Parietal lobe (tissue), 2 donors: ENCODE measurements at places on chromosomes 1 and 21. TPM values are rescaled to one million over a fixed set of nuclear protein-coding genes. Genes with fewer than 3 reads are reported as not detected.

The CSMD2 gene
- 145 TPM for total RNA-seq

The STIL gene
- 10.0 TPM for total RNA-seq

The ARHGAP30 gene
- 0.31 TPM for total RNA-seq

The RNF186 gene
- total RNA-seq = not detected

The RPE65 gene
- 0.31 TPM for total RNA-seq

The MYBPH gene
- total RNA-seq = not detected

The AQP10 gene
- not detected for total RNA-seq

The RO60 gene
- 341 TPM for total RNA-seq

The TFF2 gene
- not detected for total RNA-seq

The TTC24 gene
- not detected for total RNA-seq

The DTL gene
- total RNA-seq = 6.6 TPM

The SERPINC1 gene
- total RNA-seq = not detected

The ANKRD34A gene
- total RNA-seq = 2.5 TPM

The OR10Z1 gene
- not detected for total RNA-seq

The SPRR5 gene
- total RNA-seq = not detected

The L1TD1 gene
- not detected for total RNA-seq

The GPR37L1 gene
- total RNA-seq = 0.63 TPM

The TDRKH gene
- total RNA-seq = 28.2 TPM

The ITLN2 gene
- total RNA-seq = not detected

The TMEM81 gene
- total RNA-seq = 4.4 TPM

The ACOT7 gene
- total RNA-seq = 51.3 TPM

The SPATA21 gene
- total RNA-seq = 0.31 TPM

The OLFM3 gene
- 18.5 TPM for total RNA-seq

The EMC1 gene
- 111 TPM for total RNA-seq

The FAM177B gene
- total RNA-seq = not detected

The C1QB gene
- total RNA-seq = 5.9 TPM

The ECM1 gene
- total RNA-seq = 2.8 TPM

The CRABP2 gene
- 1.9 TPM for total RNA-seq

The FHAD1 gene
- total RNA-seq = 0.94 TPM

The RHOC gene
- 30.7 TPM for total RNA-seq

The TRIM67 gene
- 61.7 TPM for total RNA-seq

The KHDRBS1 gene
- 128 TPM for total RNA-seq

The EDARADD gene
- total RNA-seq = 3.1 TPM

The TMCC2 gene
- 46.3 TPM for total RNA-seq

The KAZN gene
- total RNA-seq = 50.4 TPM

The CD53 gene
- total RNA-seq = 7.2 TPM

The PRDM16 gene
- total RNA-seq = 20.7 TPM

The INAVA gene
- 2.5 TPM for total RNA-seq

The PLD5 gene
- 4.4 TPM for total RNA-seq

The PLPPR5 gene
- 87.6 TPM for total RNA-seq

The NCMAP gene
- total RNA-seq = not detected

The GJA8 gene
- not detected for total RNA-seq

The GNAT2 gene
- not detected for total RNA-seq

The LCE1F gene
- not detected for total RNA-seq

The CHRM3 gene
- total RNA-seq = 71.1 TPM

The SIPA1L2 gene
- 72.0 TPM for total RNA-seq

The MLLT11 gene
- total RNA-seq = 72.9 TPM

The FOXO6 gene
- 9.1 TPM for total RNA-seq
